ENCODE measurements at places on chromosomes 3 and 15.
A peak's percentile ranks its signal among the peaks of the same experiment; 100 is the strongest.

DNA sequence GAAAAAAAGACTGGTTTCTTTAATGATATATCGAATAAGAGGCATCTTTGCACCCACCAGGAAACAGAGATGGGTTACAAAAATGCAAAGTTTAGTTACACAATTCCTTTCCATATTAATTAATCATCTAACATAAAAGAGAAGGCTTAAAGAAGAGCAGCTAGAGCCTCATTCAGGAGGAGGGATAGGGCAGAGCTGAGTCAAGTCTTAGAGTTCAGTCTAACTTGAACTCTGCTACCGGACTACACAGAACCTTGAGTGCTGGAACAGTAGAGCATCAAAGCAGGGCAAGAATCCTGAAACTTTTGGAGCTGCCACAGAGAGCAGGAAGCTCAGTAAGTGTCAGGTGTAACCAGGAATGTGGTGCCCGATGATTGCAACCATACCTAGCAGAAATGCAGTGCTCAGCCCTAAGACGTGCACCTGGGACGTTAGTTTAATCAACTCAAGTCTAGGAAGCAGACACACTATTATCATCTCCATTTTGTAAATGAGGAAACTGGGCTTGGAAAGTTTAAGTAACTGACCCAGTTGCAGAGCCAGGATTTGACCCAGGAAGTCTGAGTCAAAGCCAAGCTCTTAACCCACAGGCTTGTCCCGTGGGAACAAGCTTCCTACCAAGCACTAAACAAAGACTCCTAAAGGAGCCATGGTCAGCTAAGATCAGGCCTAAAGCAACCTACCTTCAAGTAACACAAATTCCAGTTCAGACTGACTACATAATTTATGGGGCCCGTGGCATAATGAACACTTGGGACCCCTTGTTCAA, 187.4 kb downstream of the FOXP1 start:
- DNase-seq = no peak

DNA sequence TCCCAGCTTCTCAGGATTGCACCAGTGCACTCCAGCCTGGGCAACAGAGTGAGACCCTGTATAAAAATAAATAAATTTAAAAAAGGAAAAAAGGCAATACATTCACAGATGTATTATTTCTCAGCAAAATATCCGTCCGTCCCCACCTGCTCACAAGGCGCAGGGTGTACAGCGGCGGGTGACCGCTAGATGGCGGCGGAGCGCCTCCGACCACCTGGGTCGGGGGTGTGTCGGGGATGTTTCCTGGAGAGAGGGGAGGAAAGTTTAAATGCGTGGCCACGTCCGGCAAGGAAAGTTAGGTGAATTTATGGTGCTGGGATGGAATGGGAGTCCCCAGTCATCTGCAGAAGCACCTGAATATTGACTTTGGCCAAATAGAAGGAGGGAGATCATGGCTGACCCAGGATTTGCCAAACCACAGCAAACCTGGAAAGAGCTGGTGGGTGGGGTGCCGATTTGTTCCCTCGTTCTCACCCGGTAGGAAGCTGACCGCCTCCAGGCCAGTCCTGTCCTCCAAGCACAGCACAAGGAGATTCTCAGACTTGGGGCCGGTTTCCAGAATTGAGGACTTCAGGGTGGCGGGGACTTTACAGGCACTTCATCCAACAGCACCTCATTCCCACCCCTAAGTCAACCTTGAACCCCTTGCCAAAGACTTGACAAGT, 88.3 kb downstream of the TMEM266 start:
- peak; percentile 65 for DNase-seq

DNA sequence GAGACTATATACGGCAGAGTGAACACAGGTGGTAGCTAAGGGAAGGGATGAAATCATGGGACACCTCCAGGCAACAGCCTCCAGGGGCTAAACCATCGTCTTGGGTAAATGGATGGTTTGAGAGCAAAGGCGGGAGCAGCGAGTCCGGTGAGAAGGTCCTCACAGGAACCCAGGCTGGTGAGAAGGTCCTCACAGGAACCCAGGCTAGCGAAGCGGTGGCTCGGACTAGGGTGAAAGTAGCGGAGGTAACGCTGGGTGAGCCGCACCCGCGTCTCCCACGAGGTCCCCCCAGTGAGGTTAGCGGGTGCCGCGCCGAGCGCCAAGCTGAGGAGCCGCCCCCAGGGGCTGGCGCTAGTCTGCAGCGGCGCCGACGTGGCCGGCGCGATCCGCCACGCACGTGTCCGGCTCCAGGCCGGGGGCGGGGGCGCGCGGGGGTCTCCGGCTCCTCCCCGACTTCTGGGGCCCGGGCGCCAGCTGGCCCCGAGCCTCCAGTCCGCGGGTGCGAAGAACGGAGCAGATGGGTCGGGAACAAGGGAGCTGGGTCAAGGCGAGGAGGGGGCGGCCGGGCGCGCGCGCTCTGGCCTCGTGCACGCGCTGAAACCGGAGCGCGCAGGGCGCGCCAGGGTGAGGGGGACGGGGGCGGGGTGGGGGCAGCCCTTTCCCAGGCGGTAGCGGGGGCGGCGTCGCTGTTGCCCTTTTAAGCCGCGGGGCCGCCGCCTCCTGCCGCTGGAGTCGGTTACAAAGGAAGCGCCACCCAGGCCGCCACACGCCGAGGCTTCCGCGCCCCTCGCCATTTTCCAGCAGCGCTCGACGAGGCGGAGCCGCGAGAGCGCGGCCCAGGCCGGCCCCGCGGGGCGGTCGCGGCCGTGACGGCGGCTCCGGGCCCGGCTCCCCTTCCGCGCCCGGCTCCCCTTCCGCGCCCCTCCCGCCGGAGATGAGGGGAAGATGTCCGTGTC, at the start of gene UBE2Q2:
UBE2Q2 (plus strand) TSS at position 726 of the 956 bp plus-strand sequence; CDS start at position 946, 220 bp downstream.
- peak; percentile 79 for DNase-seq

DNA sequence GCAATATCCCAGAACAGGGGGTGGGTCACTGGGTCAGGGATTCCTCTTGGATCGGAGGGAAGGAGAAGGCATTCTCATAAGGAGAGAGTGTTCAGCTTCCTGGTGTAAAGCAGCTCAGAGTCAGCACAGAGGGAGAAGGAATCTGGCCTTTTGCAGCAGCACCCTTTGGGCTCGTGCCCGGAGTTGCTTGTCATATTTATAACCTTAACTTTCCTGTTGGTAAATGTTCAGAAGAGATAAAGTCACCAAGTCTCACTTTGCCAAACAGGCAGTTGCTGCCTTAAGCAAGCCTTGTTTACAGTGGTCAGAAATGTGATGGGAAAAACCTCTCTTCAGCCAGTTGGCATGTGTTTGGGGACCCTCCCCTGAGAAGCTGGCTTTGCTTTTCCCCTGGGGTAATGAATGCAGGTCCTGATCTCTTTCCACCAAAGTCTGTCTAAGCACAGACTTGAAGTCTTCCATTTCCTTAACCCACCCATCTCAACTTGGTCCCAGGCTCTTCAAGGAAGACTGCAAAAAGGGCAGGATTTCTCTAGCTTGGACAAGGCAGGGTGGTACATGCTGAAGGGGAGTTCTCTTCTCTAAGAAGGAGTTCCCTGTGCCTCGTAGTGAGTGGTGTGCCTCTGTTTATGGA, 206.9 kb upstream of the BHLHE40 start:
- DNase-seq = no peak

GRCh38 chr3:191961022-191961421, 500.1 kb downstream of the PYDC2 start:
- no peak for DNase-seq

- DNase-seq = no peak
Observed at GRCh38 chr3:123535580-123535979, 49.3 kb downstream of the HACD2 start.

- no peak for DNase-seq
Observed at GRCh38 chr3:195916991-195917390, 8.6 kb upstream of the TNK2 start.

DNA sequence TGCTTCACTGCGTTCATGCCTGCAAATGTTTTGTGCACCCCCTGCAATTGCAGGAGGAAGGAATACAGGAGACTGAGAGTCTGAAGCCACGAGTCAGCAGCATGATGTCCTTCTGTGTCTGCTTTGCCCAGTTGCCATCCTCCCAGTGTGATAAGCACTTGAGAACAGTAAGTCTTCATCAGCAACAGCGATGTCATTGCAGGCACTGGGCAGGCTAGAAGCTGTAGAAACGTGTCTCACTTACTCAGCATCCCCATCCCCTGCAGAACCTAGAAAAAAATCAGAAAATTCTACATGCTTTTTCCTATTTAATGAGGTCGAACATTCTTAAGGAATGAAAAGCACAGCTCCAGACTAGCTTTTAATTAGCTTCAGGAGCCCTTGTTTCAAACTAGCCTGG, 156.5 kb upstream of the LPP start:
- no peak for DNase-seq

DNA sequence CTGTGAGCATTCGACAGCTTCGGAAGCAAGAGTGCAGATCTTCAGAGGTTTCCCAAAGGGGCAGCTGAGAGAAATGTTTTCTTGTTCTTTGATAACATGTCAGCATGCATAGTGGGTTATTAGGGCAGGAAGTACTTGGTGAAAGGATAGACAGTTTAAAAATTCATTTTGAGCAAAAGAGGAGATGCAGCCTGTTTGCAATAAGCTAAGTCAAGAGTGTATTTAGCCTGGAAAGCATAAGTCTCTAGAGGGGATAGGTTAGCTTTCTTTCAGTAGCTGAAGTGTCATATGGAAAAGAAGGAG, 7.4 kb downstream of the SLC6A11 start:
- DNase-seq = no peak

GRCh38 chr15:31280046-31280830, 46.4 kb upstream of the KLF13 start:
- no peak for DNase-seq

GRCh38 chr3:118380576-118380975, 654.1 kb downstream of the IGSF11 start:
- no peak for DNase-seq

DNA sequence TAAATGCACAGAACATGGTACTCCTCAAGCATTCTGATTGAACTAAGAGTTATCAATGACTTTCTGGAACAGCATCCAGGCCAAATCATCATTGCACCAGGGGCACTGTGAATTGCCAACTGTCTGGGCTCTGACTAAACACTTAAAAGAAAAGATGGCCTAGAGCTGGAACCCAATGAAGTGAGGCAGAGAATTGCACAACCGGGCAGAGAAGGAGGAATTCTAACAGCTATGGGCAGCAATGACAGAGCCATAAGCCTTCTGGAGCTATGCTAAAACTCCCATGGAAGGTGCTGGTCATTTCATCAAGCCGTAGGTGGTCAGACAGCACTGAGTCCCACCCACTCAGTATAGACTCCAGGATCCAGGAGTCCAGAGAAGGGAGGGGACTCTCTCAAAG, 48.1 kb upstream of the OXTR start:
- DNase-seq = no peak

DNA sequence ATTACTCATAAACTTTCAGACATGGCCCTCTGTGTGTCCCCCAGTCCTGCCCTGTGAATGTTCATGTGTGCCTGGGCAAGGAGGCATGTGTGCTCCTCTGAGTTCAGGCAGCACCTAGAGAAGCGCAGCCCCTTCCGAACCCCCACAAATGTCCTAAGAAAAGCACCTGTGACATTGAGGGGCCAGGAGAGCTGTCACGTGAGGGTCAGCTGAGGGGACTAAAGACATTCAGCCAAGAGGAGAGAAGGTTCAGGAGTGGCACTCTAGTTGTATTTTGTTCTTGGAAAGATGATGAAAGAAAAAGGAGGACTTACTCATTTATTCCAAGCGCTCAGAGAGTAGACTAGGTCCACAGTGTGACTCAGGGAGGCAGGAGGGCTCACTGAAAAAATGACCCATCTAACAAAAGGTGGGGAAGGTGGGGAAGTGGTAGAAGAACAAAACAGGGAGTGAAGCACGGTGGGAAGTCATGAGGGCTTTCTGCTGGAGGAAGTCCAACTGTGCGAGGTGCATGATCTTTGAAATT, 28.1 kb upstream of the ELP6 start:
- DNase-seq = no peak

GRCh38 chr3:194487289-194488054, 670 bp upstream of the ATP13A3 start:
- DNase-seq = peak; percentile 25

DNA sequence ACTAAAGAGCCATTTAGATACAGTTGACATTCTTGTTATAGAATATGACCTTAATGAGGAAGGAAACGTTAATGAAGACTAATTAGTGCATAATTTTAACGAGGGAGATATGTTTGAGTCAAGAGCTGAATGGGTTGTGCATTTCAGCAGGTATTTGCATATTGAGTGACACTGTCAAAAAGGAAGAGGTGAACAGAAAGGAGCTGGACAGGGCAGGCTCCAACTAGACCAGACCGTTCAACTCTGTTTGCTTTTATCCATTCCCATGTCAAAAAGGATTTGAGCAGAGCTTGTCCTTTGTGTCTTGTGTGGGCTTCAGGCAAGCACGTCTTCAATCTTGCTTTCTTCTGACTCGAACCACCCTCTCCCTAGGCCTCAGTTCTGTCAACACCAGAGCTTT, 40.7 kb downstream of the B3GALNT1 start:
- no peak for DNase-seq

DNA sequence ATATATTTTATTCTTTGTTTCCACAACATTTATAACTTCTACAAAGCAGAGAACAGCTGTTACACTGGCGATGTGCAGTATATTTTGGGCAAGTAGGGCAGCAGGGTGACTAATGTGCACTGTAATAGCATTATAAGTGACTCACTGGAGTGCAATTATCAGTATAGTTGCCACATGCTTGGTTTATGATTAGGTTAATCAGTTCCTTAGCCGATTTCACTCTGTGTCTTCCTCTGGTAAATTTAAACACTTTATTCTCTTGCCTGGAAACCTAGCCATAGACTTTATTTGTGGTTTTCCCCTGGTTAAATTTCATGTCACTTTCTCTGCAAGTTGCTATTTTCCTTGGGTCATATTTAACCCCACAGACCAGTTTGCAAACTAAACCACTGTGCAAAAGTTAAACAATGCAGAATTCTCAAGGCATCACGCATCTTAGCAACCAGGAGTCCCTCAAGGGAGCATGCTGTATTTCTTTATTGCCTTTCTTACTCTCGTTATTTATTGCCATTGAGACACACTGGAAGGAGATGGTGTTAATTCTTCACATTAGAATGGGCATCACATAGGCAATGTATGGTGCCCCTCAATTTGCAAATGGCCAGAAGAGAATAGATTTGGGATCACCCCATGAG, 690.2 kb upstream of the DPPA4 start:
- DNase-seq = no peak

- DNase-seq = peak; percentile 26
Observed at GRCh38 chr15:72319360-72319984, 485 bp downstream of the CELF6 start.

All from activated CD4-positive, alpha-beta T cell treated with anti-CD3 and anti-CD28 coated beads for 4 hours (primary cell).